ENCODE measurements at places on chromosomes 1 and 21. TPM values are rescaled to one million over a fixed set of nuclear protein-coding genes. Genes with fewer than 3 reads are reported as not detected.

GRCh38 chr1:212930986-212931678 lies 19.2 kb upstream of the VASH2 start:
- H3K4me3 ChIP-seq = no peak overlapping the region
- no peaks in the 10 kb centered on the region for H3K4me1 ChIP-seq
- no peak overlapping the region for H3K27ac ChIP-seq
- DNase-seq = no peak
- H3K27me3 ChIP-seq = no peaks in the 10 kb centered on the region

- no peak for DNase-seq
- H3K4me3 ChIP-seq = no peak overlapping the region
- H3K4me1 ChIP-seq = no peaks in the 10 kb centered on the region
- no peaks in the 10 kb centered on the region for H3K36me3 ChIP-seq
Observed at GRCh38 chr1:43206600-43207228, 34.6 kb downstream of the CFAP57 start.

DNA sequence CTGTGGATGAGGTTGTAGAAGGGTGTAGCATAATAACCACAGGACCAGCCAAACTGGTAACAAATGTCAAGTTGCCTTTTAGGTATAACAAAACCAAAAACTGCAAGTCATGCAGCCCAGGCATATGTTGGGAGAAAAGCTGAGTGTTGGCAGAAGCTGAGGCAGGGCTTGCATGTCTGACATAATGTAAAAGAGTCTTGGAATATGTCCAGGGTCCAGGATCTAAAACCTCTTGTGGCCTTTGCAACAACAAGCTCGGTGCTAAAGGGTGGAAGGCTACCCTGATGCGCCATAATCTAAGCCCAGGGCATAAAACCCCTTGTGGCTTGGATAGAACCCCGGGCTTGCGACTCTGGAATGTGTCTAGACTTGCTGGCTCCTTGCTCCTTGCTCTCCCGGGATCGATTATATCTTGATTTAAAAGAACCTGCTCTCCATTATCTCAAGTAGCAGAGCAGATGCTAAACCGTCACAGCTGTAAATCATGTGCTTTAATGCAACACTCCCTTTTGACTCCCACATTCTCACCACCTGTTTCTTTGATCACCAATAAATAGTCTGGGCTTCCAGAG lies 26.5 kb upstream of the SLC35A3 start:
- no peaks in the 10 kb centered on the region for H3K36me3 ChIP-seq
- no peaks in the 10 kb centered on the region for H3K27me3 ChIP-seq
- DNase-seq = no peak
- no peak overlapping the region for H3K4me3 ChIP-seq
- H3K4me1 ChIP-seq = no peaks in the 10 kb centered on the region

- H3K27me3 ChIP-seq = no peaks in the 10 kb centered on the region
- DNase-seq = no peak
- H3K4me3 ChIP-seq = no peak overlapping the region
- H3K36me3 ChIP-seq = no peaks in the 10 kb centered on the region
Observed at GRCh38 chr1:167457936-167458584, 60.3 kb downstream of the CD247 start.

GRCh38 chr1:205978676-205979075 lies 24.5 kb downstream of the RAB7B start:
- H3K27ac ChIP-seq = no peak overlapping the region
- no peak overlapping the region for H3K4me3 ChIP-seq
- no peaks in the 10 kb centered on the region for H3K27me3 ChIP-seq
- H3K4me1 ChIP-seq = peaks cover 4% of the 10 kb centered on the region
- DNase-seq = no peak
- no peaks in the 10 kb centered on the region for H3K36me3 ChIP-seq

Gene GBP6
- 0.26 TPM for polyA plus RNA-seq

DNA sequence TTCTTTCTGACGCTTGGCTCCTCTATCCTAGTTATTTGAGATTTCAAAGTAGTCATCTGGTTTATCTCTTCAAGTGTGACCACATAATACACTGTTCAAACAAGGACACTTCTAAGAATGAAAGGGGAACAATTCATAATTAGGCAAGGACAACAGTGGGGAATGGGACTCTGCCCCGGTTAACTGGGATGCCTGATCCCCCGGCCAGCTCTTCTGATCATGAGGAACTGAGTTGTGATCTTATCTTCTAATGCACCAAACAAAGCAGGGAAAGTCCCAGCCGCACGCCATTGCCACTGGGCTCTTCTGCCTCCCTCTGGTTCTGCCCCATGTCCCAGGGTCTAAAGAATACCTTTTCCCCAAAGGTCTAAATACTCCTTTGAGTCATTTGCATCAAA lies 158.2 kb upstream of the IRF2BP2 start:
- DNase-seq = no peak
- no peaks in the 10 kb centered on the region for H3K36me3 ChIP-seq
- H3K4me3 ChIP-seq = no peak overlapping the region
- peaks cover 25% of the 10 kb centered on the region for H3K4me1 ChIP-seq
- no peaks in the 10 kb centered on the region for H3K27me3 ChIP-seq

DNA sequence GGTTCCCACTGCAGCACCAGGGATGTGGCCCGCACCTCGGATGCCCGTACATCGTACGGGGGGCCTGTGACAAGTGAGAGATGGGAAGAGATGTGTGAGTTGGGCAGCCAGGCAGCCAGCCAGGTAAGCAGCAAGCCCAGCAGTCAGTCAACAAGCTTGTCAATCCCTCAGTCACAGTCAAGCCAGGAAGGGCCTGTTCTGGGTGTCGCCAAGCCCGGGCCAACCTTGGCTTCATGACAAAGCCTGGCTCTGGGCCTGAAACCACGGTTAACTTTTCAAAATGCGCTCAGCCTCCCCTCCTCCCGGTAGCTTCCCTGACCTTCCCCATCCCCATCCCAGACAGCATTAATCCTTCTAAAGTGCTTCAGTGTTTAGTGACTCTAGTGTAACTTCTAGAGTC lies 31.8 kb downstream of the MYOM3 start:
- DNase-seq = no peak
- no peak overlapping the region for H3K4me3 ChIP-seq
- H3K4me1 ChIP-seq = no peaks in the 10 kb centered on the region
- no peaks in the 10 kb centered on the region for H3K36me3 ChIP-seq

DNA sequence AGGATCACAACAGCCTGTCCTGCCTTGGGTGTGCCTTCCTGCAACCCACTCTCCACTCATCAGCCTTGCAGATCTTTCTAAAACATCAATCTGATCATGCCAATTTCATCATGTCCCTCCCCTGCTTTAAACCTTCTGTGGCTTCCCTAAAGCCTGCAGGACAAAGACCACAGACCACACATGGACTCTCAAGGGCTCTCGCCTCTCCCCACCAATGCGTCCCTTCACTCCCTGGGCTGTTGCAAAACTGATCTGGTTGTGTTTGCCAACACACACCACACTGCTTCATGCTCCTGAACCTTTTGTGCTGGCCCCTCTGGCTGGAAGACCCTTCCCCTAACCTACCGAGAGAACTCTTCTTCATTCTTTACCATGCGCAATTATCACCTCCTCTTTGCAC lies 72.4 kb downstream of the ITPKB start:
- no peak for DNase-seq
- H3K27ac ChIP-seq = no peak overlapping the region
- H3K27me3 ChIP-seq = no peaks in the 10 kb centered on the region
- H3K36me3 ChIP-seq = no peaks in the 10 kb centered on the region

GRCh38 chr1:7856345-7856744 lies 3.5 kb upstream of the UTS2 start:
- no peak overlapping the region for H3K4me3 ChIP-seq
- no peak overlapping the region for H3K27ac ChIP-seq
- H3K36me3 ChIP-seq = no peaks in the 10 kb centered on the region

- no peaks in the 10 kb centered on the region for H3K27me3 ChIP-seq
- peaks cover 90% of the 10 kb centered on the region for H3K4me1 ChIP-seq
- H3K36me3 ChIP-seq = peaks cover 5% of the 10 kb centered on the region
- no peak overlapping the region for H3K4me3 ChIP-seq
Observed at GRCh38 chr1:30880678-30881318, 27.8 kb downstream of the SDC3 start.

- no peak overlapping the region for H3K27ac ChIP-seq
- H3K27me3 ChIP-seq = no peaks in the 10 kb centered on the region
- H3K36me3 ChIP-seq = no peaks in the 10 kb centered on the region
- no peak overlapping the region for H3K4me3 ChIP-seq
- DNase-seq = peak; percentile 44
- H3K4me1 ChIP-seq = peaks cover 5% of the 10 kb centered on the region
Observed at GRCh38 chr1:109768820-109769219, 5.1 kb upstream of the EPS8L3 start.

DNA sequence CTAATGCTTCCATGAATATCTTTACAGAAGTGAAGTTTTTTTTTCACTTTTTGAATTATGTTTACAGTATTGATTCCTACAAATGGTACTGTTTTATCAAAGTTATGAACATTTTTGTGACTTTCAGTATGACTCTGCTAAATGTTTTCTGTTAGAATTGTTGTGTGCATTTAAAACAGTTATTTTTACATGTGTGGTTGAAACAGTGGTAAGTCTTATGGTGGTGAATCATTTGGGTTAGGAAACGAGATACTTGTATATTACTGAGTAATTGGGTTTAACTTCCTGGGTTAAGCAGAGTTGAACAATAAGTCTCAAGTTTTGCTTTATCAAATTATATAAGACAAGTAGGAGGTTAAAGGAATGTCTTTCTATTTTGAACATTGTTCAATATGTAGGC lies 66.8 kb downstream of the VPS13D start:
- no peaks in the 10 kb centered on the region for H3K27me3 ChIP-seq
- H3K4me1 ChIP-seq = no peaks in the 10 kb centered on the region
- H3K36me3 ChIP-seq = peaks cover 100% of the 10 kb centered on the region

DNA sequence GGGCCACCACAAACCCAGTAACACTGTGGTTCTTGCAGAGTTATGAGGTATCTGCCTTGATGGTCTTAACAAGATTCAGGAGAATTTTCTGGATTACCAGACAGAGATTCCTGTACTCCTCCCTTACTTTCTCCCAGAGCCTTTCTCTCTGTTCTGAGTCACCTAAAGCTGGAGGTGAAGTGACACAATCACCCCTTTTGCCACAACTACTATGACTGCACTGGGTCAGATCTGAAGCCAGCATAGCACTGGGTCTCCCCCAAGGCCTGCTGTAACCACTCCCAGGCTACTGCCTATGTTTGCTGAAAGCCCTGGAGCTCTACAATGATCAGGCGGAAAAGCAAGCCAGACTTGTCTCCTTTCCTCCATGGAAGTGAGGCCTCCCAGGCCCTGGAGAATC lies 156.7 kb upstream of the NEGR1 start:
- no peaks in the 10 kb centered on the region for H3K36me3 ChIP-seq
- H3K27ac ChIP-seq = no peak overlapping the region
- DNase-seq = no peak
- H3K4me1 ChIP-seq = no peaks in the 10 kb centered on the region

Gene LRRC3
- polyA plus RNA-seq = 0.24 TPM

DNA sequence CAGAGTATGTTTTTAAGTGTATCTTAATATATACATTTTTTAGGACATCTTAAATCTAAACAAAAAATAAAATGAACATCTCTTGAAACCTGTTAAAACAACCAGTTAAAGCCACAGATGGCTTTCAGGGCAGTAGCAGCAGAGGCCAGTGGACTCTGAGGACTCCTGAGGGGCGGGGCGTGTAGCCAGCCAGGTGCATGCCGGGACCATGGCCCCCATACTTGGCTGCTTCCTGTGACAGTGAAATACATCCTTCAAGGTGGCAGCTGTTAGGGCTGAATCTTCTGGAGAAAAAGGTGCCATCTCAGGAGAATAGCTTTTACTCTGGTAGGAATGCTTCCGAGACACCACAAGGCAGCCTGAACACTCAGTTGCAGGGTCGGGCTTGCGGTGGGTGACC lies 9.6 kb downstream of the RHOU start:
- H3K27me3 ChIP-seq = no peaks in the 10 kb centered on the region
- H3K27ac ChIP-seq = no peak overlapping the region
- peaks cover 10% of the 10 kb centered on the region for H3K4me1 ChIP-seq
- no peak for DNase-seq
- no peaks in the 10 kb centered on the region for H3K36me3 ChIP-seq

Gene LCE3D
- not detected for polyA plus RNA-seq
